ENCODE measurements at places on chromosomes 6 and 20. TPM values are rescaled to one million over a fixed set of nuclear protein-coding genes. Genes with fewer than 3 reads are reported as not detected.

EDN3 gene
- polyA plus RNA-seq, result 0.15 TPM

LTB gene
- 3,276 TPM for polyA plus RNA-seq

PPIL1 gene
- 18.6 TPM for polyA plus RNA-seq

GABRR1 gene
- polyA plus RNA-seq, result not detected

ZNF343 gene
- polyA plus RNA-seq, result 6.1 TPM

FAM209B gene
- polyA plus RNA-seq, result 0.32 TPM

KIF25 gene
- not detected for polyA plus RNA-seq

PROKR2 gene
- not detected for polyA plus RNA-seq

OXT gene
- polyA plus RNA-seq, result 1.00 TPM

VIP gene
- not detected for polyA plus RNA-seq

NOX3 gene
- not detected for polyA plus RNA-seq

SLC44A4 gene
- polyA plus RNA-seq, result 0.11 TPM

CYP39A1 gene
- polyA plus RNA-seq, result not detected

BPI gene
- not detected for polyA plus RNA-seq

Measured in CD4-positive, alpha-beta memory T cell (primary cell).